ENCODE measurements at places on chromosomes 11 and 22.

DNA sequence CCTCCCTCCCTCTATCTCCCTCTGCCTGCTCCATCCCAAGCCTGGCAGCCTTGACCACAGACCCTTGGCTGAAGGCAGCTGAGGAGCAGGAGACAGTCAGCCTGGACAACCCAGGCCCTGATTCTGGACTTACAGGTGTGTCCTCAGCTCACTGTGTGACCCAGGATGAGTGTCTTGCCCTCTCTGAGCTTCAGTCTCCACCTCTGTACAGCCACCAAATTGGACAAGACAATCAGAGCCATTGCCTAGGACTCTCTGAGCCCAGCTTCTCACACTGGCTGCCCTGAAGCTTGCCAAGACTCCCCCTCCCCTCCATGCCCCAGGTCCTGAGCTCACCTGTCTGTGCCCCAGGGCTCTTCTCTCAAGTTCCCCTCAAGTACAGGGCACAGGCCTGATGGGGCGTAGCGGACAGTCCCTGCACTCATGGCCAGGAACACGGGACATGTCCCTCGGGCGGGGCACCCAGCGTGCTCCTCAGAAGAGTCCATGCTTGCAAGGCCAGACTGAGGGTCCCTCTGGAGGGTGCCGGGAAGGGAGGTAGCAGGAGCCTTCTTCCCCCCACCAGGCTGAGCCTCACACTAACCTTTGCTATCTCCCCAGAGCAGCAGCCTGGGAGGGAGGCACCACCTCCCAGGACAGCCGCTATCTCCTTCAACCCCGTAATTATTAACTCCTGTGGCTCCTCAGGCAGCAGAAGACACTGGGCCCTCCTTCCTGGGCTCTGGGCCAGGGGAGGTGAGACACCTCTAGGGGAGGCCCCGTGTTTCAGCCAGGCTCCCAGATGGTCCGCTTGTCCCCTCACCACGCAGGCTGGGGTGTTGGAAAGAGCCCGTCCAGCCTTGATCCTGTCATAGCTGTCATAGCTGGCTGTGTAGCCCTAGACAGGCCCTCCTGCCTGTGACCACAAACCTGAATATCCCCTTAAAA is 2.6 kb upstream of the RAB3IL1 start:
- DNase-seq = no peak

DNA sequence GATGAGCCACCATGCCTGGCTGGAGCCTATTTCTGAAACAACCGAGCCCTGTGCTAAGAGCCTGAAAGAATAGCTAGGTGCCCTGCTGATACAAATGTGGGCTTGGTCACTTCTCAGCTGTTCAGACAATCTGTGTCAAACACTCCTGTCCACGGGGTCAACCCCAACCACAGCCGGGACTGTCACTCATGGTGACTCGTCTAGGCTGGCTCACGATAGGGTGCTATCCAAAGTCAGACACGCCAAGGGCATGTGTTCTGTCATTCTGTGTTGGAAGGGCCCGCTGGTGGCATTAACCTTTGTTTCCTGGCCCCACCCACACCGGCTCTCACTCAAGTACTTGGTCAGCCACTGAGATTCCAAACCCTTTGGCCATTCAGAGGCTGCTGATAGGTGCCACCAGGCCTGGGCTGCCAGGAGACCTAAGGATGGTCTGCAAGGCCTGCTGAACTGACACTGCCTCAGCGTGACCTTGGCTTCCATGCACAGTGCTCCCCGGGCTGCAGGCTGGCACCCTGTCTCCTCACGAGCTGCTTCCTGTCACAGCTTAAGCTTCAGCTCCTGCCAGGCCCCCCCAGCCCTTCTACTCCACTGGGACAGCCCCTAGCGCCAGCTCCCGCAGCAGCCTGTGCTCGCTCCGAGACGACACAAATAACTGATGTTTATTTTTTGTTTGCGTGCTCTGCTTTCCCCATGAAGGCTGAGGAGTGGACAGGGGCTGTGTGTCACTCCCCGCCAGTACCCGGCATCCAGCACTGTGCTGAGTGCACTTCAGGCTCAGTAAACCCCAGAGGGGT is 14.2 kb upstream of the CDC42BPG start:
- peak; percentile 60 for DNase-seq

GRCh38 chr11:26510756-26511155 is 61.3 kb downstream of the MUC15 start:
- no peak for DNase-seq

DNA sequence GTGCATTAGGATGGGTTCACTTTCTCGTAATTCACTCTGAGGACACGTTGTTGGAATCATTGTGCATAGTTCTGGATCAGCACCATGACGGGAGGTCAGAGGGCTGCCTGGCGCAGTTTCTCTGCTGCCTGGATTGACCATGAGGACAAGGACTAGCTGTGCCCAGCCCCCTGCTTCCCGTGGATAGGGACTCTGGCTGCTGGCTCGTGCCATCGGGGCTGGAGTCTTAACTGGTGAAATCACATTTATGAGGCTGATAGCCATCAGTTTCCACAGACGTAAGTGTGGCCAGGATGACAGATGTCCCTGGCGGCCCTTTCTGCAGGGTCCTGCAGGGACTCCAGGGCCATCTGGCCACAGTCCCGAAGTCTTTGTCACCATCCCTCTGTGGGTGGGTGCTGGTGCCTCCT is 24.1 kb upstream of the GRAMD4 start:
- no peak for DNase-seq

Data from activated naive CD4-positive, alpha-beta T cell treated with anti-CD3 and anti-CD28 coated beads, Interleukin-2, amount 50 U/mL, for 16 hours (primary cell).